ENCODE measurements at places on chromosomes 5 and 9.
A peak's percentile ranks its signal among the peaks of the same experiment; 100 is the strongest.

GRCh38 chr5:89128092-89128491, 245.1 kb upstream of the MEF2C start:
- no peak for DNase-seq

- DNase-seq = no peak
These were observed 24.2 kb downstream of the AGXT2 start for GRCh38 chr5:35023391-35024178.

DNA sequence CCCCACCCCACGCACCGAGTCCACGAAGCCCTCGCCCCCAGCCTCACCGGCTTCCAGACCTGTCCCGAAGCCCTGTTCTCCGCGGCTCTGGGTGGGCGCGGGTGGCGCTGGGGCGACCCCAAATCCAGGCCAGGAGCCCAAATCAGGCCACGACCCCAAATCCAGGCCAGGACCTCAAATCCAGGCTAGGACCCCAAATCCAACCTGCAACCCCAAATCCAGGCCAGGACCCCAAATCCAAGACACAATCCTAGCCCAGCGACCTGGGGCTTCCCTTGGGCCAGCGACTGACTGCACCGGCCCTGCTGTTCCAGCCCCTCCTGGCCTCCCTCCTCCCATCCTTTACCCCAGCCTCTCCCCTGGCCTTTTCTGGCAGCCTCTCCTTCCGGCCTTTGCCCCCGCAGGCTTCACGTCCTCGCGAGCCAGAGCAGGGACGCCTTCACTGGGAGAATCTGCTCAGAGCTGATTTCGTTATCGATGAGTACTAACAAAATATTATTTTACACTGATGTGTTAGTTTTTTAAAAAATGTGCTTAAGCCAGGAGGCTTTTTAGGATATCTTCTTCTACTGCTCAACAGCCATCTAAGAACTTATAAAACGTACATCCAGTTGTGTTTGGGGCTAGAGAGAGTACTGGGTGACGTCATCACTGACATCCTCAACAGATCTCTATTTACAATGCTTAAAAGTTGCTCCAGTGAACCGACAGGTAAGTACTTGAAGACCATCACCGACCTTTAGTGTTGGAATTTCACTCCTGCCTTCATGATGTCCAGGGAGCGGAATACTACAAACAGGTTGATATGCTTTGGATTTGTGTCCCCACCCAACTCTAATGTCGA, 34.7 kb downstream of the TRIP13 start:
- no peak for DNase-seq

DNA sequence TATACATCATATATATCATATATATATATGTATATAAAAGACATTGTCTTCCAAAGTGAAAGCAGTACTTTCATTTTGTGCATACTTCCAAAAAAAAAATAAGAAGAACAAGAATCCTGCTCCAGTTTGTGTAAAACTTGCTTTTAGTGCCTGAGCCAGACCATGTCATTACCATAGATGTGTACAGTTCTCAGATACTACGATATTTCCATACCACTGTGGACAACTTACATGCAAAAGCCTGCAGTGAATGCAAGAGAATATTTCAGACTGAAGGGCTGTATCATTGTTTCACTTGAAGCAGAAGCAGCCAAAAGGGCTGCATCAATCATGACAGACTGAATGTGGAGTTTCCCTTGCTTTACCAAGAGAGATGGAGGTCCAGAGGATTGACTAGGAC, 72.6 kb upstream of the CYLC2 start:
- DNase-seq = no peak

GRCh38 chr9:134346151-134346550, 19.9 kb downstream of the RXRA start:
- no peak for DNase-seq

DNA sequence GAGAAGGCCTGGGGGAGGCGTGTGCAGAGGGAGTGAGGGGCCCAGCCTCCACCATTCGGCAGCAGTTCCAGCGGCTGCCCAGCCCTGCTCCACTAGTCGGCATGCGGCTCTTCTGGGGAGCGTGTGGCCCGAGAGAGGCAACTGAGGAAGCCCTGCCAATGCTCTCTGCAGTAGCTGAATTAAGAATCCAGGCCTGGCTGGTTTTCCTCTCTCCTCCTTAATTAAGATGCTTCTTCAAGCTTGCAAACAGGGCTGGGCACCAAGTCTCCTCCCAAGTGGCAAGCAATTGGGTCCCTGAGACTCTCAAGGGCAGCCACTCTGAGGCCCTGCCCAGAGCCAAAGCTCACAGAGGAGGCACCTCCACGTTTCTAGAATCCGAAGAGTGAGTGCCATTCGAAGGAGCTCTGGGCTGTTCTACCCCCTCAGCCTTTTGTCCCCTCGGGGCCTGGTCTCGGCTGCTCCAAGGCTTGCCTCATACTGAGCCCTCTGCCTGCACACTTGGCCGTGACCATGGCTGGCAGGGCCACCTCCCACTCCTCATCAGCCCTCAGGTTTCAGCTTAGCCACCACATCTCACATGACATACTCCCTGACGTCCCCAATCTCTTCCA, 75.4 kb upstream of the LRRTM2 start:
- no peak for DNase-seq

- no peak for DNase-seq
These were observed 32.5 kb upstream of the GNA14 start for GRCh38 chr9:77680581-77680980.

DNA sequence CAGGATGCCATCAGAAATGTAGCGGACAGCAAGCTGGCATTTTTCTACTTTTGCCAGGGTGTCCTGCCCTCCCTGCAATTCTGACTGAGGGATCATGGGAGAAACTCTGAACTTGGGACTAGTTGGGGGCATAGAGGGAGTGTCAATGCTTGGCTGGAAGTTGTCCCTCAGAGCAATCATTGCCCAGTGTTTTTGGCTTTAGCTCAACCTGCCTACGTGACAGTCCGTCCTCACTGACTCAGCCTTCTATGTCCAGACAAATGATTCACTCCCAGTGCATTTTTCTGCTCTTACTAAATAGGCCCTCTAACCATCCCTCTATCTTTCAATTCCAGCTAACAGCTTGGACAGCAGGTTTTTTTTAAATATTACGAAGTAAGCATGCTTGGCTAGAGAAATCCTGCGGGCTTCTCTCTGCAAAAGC, 627.4 kb downstream of the TLR4 start:
- DNase-seq = no peak

DNA sequence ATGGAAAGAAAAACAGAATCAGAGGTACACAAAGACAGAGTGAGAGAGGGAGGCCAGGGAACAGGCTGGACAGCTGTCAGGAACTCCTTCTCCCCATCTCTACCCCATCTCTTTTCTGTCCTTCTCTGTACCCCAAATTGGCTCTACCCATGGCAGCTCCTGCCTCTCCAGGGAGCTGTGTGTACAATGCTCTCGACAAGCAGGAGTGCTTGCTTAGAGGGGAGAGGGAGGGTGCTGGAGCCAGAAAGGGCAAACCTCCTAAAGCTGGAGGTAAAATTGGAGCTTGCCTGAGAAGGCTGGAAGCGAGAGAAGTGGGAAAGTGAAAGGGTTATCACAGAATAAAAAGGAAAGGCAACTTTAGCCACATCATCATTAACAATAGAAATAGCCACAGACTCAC, 6.4 kb downstream of the TPM2 start:
- DNase-seq = no peak

- peak; percentile 42 for DNase-seq
These were observed 151.1 kb upstream of the ERCC6L2 start for GRCh38 chr9:95724253-95724991.

GRCh38 chr9:126275386-126276001, 51.1 kb upstream of the MVB12B start:
- no peak for DNase-seq

DNA sequence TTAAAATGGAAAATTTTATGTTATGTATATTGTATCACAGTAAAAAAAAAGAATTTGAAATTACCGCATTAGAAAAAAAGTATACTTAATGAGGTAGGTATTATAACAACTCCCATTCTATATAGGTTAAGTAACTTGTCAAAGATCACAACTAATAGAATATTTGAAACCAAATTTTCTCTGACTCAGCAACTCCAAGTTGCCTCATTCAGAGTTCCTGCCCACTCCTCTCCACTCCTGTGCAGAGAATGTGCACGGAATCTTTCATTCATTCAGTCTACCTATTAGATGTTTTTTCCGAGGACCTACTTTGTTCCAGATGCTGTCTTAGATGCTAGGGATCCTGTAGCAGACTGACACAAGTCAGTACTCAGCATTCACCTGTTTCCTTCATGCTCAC, 15.4 kb downstream of the SH3TC2 start:
- no peak for DNase-seq

DNA sequence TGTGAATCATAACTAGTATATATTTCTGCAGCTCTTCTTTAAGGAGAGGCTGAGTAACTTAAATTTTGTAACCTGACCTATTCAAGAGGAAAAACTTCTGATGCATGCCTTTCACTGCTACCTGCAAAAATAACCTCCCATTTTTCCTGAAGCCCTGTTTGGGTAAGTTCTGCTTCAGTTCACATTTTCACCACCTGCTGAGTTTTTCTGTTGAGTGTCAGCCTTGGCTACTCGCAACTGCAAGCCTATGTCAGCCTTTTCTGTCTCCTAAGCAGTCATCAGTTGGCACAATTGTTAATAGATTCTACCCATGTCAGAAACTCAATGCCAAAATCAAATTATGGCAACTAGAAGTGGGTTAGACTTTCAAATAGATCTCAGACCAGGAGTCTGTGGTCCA, 8.2 kb upstream of the TNFAIP8 start:
- no peak for DNase-seq

GRCh38 chr5:56656846-56657726, 158.3 kb upstream of the MAP3K1 start:
- no peak for DNase-seq

DNA sequence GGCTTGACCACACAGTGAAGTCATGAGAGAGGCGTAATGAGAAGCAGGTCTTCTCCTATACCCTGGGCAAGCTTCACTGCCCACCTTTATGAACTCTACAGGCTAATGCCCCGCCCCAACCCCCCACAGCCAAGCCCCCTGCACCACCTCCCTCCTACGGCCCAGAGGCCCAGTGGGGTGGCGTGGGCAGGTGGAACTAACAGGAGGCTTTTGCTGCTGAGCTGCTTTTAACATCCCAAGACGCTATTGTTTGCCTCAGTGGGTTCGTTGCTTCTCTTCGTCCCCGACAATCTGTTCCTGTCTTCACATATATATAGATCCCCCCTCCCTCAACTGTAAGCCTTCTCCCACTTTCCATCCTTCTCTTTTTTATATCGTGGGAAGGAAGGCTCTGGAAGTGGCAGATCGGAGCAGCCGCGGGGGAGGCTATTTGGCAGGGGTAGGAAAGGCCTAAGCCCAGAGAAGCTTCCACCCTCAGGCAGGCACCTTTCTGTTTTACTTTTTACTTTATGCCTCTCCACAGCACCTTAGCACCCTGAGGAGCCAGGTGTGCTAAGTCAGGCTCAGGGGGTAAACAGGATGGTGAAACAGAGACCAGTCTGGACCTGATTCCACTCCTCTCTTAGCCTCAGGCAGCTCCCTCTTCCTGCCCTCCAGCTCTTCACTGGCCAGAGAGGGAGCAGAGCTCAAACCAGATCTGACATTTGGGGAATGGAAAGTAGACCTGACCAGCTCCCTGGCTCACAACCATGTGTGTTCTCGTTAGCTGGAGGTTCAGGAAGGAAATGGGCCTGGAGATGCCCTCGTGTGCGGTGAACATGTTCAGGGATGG, 26.5 kb downstream of the CD74 start:
- DNase-seq = no peak

DNA sequence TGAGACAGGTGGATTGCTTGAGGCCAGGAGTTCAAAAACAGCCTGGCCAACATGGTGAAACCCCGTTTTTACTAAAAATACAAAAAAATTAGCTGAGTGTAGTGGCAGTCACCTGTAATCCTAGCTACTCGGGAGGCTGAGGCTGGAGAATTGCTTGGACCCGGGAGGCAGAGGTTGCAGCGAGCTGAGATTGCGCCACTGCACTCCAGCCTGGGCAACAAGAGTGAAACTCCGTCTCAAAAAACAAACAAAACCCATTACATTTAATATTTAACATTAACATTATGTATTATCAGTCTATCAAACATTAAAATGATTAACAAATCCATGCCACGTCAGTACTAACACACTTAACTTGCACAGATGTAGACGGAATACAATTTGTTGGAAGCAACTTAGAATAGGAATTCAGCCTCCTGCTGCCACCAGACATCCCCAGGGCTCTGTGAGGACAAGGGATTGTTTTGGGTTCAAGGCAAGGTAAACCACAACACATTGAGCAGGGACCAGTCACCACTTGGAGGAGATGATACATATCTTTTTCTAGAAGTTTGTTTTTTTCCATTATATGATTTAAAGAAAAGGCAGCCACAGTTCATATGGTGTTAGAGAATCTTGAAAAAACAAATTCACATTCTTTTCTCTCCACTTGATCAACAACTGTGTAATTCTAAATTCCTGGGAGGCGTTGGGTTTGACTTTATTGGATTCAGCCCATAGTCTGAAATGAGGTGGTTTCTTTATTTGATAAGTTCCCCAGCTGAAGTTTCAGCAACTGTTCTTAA, 104.1 kb upstream of the BASP1 start:
- DNase-seq = no peak

- no peak for DNase-seq
These were observed 675.6 kb downstream of the BRINP1 start for GRCh38 chr9:118693645-118694044.

GRCh38 chr9:131657940-131658339, 81.9 kb downstream of the RAPGEF1 start:
- DNase-seq = no peak

DNA sequence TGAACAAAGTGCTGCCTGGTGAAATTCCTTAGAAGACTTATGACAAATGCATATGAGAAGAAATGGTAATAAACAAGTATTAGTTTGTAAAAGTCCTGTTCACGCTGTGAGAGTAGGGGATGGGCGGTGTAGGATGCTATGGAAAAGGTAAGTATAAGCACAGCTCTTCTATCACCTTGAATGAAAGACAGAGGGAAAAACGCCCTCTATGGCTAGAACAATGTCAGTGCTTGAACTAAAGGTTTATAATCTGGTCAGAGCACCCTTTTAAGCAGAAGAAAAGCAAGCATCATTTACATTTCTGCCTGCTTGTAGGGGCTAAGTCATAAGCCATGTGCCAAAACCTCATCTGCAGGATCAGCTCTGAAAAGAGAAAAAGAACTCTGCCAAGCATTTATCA, 115.2 kb downstream of the LHFPL2 start:
- DNase-seq = no peak

DNA sequence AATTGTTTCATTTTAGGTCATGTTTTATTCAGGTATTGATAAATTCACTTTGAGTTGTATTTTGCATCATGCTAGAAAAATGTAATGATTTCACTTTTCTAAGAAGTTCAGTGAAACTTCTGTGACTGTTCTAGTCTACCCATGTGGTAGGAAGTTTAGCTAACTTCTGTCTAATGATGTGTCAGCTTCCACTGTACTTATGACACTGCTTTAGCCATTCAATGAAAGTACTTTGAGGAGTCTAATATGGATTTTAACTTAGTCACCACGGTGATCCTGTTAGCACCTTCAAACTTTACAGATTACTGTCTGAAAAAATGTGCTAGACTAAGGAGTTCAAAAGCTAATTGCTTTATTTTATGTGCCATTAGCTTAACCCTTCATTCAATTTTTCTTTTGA, 1510.5 kb upstream of the CDH9 start:
- no peak for DNase-seq

GRCh38 chr5:173051746-173052145, 4.4 kb upstream of the CREBRF start:
- no peak for DNase-seq

- no peak for DNase-seq
These were observed 677.1 kb upstream of the CHD1 start for GRCh38 chr5:99605904-99606303.

All from stimulated activated CD8-positive, alpha-beta memory T cell treated with anti-CD3 and anti-CD28 coated beads, Interleukin-15, amount 100 ng/mL, for 4 hours (primary cell).